ENCODE measurements at places on chromosomes 5 and 9.

DNA sequence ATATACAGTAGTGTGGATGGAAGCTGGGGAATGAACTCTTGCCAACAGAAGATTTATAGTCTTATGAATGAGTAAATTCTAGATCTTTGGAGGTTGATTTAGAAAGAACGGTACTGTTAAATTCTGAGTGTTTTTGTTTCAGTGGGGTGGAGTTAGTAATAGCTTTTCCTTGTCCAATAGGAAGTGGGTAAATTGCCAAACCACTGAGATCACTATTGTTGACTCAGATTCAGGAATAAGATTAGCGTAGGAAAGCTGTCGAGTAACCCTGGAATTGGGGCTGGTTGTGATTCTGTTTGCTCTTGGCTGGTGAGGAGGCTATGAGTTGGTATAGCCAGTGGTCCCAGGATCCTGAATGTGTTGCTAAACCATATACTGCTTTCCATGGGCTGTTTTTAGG, 155.6 kb downstream of the ARHGAP26 start:
- no peak for DNase-seq

DNA sequence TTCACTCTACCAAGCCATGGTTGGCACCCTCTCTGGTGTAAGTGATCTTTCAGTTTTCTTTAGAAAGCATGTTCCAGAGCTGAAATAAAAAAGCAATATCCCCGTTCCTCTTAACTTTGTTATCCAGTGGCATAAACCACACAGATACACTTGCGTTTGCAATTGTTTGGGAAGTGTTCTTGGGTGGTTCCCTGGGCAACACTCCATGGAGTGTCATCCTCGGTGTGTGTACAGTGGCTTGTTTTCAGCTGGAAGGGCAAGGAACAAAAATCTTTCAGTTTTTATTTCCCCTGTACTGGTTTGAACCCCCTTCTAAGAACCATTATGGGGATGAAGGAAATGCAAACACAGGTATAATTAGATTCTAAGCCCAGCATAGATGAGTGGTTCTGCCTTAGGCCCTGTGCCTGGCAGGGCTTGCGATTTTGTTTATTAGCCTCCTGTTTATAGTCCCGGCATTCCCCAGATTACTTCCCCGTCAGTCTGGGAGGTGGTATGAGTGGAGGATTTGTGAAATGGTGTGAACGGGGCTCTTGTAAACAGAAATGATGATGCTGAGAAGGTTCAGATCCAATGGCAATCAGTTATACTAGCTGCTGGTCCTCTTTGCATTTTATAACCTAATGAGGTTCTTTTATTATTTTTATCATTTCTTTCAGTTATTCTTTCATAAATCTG, 76.0 kb upstream of the CD180 start:
- DNase-seq, result no peak

DNA sequence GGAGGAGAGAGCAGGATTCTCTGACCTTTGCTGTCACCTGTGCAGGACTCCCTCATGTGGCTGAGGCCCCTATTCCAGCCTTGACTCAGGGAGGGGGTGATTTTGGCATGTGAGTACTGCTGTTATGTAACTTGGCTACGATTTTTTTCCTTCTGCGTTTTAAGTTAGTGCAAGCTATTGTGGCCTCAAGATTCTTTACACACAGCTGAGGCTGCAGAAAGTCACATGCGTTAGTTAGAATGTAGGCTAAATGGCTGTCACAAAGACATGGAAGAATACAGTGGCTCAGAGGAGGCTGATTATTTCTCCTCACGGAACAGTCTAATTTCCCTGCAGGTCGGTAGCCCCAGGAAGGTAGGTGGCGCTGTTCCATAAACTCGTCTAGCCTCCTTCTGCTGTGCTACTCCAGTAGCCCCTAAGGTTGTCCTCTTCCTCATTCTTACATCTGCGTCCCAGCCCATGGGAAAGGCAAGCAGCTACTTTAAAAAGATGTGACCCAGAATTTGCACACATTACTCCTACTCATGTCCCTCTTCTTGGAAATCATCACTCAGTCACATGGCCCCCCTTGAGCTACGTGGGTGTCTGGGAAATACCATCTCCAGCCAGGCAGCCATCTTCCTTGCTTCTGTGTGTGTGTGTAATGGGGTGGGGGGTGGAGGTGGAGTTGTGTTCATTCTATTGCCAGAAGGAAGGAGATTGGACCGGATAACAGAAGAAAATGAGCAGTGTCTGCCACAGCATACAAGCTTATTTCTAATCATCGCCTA, 486.6 kb downstream of the CCDC171 start:
- no peak for DNase-seq

DNA sequence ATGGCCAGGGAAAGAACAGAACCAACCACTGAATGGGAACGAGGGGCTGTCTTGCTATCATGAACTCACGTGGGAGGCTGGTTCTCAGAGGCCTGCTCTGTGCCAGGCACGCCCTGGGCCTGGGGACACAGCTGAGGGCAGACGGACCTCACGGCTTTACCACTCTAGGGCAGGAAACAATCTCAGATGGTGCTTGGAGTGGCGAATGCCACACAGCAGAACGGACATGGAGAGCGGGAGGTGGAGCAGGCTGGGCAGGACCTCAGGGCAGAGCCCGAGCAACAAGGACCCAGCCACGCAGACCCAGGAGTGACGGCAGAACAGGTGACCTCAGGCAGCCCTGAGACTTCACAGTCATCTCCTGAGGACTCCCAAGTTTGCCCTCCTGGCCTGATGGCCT, 8.7 kb downstream of the TOR1A start:
- DNase-seq, result no peak

GRCh38 chr5:169548315-169548714, 35.3 kb upstream of the SPDL1 start:
- no peak for DNase-seq

- no peak for DNase-seq
These were observed 7.2 kb downstream of the PFN3 start for GRCh38 chr5:177393206-177393765.

DNA sequence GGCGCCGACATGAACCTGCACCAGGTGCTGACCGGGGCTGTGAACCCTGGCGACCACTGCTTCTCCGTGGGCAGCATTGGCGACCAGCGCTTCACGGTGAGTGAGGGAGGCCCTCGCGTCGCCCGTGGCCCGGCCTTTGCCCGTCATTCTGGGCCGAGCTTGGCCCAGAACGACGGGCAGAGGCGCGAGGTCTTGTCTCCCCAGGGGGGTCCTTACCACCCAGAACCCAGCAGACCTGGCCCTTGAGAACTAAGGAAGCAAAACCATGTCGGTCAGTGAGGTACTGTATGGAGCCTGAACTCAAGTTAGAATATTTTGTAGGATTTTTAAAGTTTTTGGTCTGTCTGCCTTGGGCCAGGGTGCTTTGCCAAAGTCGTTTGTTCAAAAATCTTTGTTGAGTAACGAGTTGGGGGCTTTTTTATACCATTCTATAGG, 691 bp downstream of the DMXL1 start:
- DNase-seq, result no peak

DNA sequence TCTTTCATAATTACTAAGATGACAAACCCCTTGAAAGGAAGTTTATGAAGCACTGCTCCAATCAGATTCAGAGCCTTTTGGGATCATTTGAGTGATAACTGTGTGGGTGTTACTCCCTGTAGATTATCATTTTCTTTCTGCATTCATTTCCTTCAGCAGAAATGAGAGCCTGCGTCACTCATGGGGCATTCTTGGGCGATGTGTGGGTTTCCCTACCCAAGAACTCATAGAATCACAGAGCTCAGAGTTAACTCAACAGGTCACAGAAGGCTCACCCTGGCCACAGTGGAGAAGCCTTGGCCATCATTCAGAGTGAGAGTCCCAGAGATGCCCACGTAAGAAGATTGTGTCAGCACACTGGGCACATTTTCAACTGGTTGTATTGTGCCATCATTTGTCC, 401.9 kb downstream of the TLE4 start:
- DNase-seq, result no peak

GRCh38 chr5:1018596-1018995, 10.0 kb downstream of the NKD2 start:
- DNase-seq, result no peak

DNA sequence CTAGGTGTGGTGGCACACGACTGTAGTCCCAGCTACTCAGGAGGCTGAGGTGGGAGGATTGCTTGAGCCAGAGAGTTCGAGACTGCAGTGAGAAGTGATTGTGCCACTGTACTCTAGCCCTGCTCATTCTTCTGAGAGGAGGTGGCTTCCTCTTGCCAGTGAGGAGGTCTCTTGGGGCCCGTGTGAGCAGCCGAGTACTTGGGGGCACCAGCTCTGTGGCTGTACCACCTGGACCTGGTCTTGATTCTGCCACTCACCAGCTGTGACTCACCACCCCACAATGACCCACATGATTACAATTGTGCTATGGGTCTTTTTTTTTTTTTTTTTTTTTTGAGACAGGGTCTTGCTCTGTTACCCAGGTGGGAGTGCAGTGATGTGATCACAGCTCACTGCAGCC, 18.0 kb upstream of the CRB2 start:
- DNase-seq, result no peak

DNA sequence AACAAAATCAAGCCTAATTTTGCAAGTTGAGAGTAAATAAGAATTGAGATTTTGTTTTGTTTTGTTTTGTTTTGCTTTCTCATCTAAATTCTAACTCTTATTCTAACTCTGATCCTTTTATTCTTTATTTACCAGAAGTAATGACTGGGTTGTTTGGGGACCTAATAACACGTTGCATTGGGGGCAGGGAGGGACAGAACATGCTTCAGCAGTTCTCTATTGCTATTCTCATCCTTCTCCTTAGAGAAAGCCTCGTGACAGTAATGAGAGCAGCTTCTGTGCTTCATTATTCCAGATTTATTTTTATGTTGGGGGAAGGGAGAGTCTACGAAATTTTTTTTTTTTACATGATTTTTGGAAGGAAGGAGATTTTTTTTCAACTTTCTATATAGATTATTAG, 21.1 kb downstream of the CPEB4 start:
- peak; percentile 19 for DNase-seq

GRCh38 chr9:133709691-133710571, 28.2 kb downstream of the SARDH start:
- no peak for DNase-seq

- no peak for DNase-seq
These were observed 135.6 kb downstream of the LIFR start for GRCh38 chr5:38420691-38421390.

- DNase-seq, result no peak
These were observed 325.9 kb upstream of the TNC start for GRCh38 chr9:115443890-115444289.

GRCh38 chr9:97961361-97961760, 21.8 kb upstream of the ANP32B start:
- DNase-seq, result no peak

DNA sequence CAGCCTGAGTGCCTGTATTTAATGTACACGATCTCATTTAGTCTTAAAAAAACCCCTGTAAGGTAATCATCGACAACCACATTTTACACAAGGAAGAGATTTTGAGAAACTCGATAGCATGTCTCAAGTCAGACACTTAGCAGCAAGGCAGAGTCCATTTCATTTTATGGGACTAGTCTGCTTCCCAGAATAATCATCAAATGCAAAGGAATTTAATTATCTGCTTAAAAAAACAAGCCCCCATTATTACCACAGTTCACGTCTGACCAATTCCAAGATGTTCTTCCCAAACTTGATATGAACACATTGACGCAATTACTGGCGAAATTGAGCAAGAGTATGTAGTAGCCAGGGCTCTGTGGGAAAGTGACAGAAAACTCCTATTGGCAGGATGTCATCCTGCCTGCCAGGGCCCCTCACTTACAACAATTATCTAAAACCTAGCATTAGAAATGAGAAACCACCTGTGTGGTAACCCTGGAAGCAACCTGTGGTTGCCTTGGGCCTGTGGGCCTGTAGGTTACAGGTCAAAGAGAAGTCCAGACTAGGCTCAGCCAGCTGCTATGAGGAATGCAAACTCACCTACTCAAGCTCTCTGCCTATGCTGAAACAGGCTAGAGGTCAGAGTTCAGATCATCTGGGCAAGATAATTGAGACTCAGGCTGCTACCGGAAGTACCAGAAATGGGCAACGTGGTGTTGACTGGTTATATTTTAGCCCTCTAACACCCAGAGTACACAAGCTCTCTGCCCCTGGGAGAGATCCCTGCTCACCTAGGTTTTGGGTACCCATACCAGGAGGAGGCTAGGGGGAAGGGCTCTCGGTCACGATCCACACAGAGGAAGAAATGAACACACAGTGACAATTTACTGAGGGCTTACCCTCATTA, 1.6 kb downstream of the B4GALT1 start:
- DNase-seq, result no peak

DNA sequence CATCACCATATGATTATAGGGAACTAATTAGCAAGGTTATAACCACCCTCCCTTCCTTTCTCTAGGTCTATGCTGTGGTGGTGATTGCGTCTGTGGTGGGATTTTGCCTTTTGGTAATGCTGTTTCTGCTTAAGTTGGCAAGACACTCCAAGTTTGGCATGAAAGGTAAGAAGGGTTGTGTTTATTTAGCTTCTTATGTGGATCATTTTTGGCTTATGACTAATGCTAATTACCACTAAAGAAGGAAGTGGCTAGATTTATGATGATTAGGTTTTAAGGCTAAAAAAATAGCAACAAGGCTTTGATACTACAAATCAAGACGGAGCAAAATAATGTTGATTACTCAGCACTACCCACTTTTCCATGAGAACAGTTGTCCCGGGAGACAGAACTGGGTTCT, 82.4 kb downstream of the NTRK2 start:
- no peak for DNase-seq

GRCh38 chr5:89396278-89396954, 513.4 kb upstream of the MEF2C start:
- DNase-seq, result no peak

DNA sequence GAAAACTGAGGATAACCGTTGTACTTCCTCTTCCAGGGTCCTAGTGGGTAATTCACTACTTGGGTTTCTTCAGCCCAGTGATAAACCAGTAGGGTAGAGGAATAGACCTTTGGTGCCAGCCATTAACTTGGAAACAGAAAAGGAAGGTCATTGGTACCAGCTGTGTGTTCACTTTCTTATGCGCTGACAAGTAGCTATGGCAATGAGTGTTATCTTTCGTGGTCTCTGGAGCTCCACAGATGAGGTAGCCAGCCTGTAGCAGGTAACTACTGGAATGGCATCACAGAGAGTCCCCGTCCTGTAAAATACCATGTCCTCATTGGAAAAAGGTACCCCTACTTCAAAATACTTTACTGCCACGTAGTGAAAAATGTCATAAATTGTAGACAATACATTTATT, 2.3 kb downstream of the UHRF2 start:
- no peak for DNase-seq

- no peak for DNase-seq
These were observed 113.8 kb downstream of the MEF2C start for GRCh38 chr5:88769165-88769564.

DNA sequence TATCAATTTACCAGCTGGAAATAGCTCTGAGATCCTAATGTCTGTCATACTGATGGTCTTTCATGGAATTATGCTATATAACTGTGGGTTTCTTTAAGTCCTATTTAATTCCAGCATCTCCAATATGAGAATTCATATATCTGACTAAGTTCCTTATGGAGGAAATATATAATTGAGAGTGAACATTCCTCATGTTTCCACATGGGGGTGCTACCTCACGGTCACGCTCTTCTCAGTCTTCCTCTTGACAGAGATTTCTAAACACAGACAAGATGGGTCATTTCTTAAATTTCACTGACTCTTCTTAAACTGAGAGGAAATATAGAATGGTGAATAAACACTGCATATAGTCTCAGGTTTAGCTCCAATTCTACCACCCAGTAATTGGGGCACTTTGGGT, 212.1 kb downstream of the SLF1 start:
- DNase-seq, result no peak

All from nucleus accumbens (tissue), 56 donors.